NCI-H1694 treated with DMSO at 0.1 percent for 48 hours (cell line): ENCODE measurements at places on chromosomes 2 and 18.
A peak's percentile ranks its signal among the peaks of the same experiment; 100 is the strongest.

DNA sequence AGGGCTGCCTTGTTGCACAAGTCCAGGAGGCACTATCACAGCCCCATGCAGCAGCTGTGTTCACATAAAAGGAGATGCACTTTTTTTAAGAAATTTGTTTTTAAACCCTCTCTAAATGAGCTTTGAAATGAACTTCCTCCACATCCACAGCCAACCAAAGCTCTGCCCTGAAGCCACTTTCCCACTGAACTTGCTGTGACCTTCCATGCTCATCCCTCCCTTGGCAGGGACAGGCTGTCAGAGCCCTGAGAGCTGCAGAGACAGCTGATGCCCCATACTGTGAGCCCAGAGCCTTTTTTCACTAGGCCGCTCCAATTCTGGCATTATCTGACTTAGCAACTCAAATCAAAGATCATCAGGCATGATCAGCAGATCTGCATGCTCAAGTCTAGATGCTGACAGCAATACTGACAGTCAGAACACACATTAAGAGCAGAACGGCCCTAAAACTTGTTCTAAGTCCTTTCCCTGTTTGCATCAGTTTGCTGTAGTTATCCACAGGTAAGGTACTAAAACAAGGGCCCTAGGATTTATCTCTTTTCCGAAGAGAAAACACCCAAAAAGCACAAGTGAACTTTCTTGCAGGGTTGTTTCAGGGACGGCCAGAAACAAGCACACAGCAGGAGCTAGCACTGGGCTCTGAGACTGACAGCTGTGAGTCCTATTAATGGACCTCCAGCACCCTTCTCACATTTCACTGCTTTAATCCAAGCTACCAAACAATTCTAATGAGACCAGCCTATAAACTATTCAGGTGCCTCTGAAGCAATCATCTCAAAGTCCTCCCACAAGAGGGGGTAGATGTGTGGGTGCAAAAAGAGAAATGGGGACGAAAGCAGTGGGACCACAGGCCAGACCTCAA, 34.9 kb downstream of the RNU4ATAC start:
- DNase-seq = peak; percentile 42

- no peak for DNase-seq
Observed at GRCh38 chr2:172248785-172249187, 146.1 kb upstream of the DLX2 start.

DNA sequence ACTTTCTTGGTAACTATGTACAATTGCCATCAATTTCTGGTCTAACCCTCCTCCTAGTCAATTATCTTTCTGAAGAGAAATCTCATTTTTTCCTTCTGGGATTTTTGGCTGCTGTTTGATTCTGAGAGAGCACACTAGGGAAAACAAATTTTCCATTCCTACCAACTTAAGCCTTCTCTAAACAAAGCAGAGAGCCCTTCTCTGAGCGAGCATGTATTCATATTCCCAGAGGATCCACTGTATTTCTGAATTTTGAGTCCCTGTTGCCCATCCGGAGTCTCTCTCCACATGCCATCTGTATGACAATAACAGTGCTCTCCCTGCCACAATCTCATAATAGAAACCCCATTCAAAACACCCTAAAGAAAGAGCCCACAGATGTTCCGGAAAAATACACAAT, 78.5 kb downstream of the MAIP1 start:
- DNase-seq = no peak

GRCh38 chr2:47503481-47504070, 100.6 kb downstream of the MSH2 start:
- no peak for DNase-seq
